ENCODE measurements at places on chromosomes 12 and 14.

DNA sequence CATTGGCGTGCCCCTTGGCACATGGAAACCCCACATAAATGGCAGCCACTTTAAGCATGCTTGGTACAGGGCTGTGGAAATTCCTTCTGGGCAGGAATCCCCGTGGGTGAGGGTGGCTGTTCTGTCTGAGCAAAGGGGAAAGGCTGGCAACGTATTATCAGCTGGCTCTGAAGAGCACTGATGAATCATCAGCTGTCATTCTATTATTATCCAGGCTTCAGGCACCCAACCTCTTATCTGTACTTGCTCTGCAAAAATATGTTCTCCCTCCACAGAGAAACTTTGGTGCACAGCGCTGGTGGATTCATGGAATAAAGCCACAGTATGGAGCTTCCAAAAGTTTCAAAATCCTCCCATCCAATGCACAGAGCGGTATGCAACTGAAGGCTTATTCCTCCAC is 167.1 kb downstream of the TBX5 start:
- DNase-seq, result no peak

DNA sequence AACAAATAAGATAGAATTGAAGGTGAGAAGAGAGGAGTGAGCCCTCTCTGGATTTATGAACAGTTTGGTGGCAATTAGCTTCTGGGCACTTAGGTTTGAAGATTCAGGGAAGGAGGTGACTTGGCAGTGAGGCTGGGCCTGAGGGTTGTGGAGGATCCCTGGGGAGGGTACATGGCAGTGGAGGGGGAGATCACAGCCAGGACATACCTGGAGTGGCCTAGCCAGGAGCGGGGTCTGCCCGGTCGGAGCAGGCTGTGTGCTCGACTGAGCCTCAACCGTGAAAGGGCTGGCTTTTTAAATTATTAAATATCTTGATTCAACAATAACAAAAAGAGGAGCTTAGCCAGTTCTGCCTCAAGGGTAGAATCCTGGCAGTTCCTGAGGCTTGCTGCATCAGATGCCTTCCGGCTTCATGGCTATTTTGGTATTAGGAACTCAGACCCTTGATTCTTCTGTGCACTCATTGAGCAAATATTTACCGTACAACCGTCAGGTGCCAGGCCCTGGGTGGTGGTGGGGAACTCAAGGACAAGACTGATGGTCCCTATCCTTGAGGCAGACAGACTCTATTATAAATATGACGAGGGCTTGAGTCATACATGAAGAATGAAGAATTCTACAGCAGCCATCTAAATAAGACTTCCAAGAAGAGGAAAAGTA is 73.4 kb downstream of the SPTB start:
- DNase-seq, result no peak

DNA sequence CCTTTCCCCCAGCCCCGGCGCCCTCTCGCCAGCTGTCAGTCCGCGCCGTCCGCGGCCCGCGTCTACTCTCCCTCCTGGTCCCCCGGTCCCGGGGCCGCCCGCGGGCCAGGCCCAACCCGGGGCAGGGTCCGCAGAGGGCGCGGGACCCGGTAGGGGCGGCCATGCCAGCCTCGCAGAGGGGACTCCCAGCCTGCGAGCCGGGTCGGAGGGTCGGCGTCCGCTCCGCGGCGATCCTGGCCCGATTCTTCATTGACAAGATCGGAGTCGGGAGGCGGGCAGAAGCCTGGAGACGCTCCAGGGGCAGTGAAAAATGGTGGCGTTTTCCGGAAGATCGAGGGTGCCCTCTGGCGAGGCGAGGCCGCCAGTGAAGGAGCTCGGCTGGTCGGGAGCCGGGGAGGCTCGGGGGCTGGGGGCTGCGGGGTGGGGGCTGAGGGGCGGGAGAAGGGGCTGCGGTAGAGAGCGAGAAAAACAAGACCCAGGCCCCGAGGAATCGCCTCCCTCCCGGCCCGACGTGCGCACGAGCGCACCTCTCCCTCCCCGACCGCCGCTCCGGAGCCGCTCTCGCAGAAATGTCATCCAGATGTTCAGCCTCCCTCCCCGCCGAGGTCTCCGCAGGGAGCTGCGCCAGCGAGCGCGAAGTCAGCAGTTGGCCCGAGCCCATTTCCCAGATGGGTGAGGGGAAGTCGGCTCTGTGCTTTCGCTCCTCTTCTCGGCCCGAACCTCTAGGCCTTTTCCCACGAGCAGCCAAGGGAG is 647 bp upstream of the TGFB3 start:
- DNase-seq, result no peak

DNA sequence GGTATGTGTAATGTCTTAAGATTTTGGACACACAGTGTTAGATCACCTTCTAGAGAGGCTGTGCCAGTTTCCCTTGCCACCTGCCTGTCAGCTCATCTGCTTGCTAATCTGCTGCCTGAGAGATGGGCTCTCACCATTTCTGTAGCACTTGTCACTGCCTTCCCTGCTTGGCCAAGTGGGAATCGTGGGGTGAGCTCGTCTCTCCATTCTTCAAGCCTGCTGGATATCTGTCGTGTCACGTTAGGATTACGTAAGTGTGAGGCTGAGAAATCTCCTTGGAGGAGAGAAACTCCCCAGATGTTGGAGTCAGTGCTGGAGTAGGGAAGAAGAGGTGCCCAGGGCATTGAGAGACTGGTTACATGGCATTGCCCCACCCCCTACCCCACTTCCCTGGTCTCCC is 8.6 kb upstream of the RPH3A start:
- DNase-seq, result no peak

GRCh38 chr12:70052931-70053497 is 190.2 kb upstream of the CNOT2 start:
- DNase-seq, result no peak

DNA sequence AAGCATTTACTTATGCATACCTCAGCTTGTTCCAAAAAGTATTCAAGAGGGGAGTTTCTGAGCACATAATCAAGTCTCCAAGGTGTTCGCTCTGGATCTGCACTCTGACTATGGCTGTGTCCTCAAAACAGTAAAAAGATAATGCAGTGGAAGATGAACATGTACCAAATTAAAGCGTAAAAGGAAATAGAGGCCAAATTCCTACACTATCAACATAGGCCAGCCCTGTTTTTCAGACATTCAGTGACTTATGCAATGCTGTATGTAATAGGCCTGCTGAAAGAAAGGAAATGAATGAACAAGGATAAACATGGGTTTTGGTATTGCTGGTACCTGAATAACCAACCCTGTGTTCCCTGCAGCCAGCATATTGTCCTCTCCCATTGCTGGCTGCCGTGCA is 115.7 kb downstream of the SAMD4A start:
- DNase-seq, result no peak

DNA sequence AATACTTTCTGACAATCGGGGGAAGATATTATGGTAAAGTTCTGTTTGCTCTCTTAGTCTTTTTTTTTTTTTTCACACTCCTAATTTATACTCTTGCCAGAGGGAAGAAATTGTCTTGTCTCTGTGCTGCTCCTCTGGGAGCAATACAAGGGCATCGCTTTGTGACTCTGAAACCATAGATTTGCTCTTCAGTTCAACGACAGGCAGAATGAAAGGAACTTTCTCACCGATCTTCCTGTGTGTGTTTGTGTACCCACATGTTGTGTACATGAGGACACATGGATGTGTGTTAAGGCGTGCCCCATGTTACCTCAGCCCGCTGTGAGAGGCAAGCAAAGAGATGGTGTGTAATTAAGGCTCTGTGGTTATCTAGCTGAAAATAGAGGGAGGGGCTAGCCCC is 457.6 kb downstream of the EGLN3 start:
- DNase-seq, result no peak

DNA sequence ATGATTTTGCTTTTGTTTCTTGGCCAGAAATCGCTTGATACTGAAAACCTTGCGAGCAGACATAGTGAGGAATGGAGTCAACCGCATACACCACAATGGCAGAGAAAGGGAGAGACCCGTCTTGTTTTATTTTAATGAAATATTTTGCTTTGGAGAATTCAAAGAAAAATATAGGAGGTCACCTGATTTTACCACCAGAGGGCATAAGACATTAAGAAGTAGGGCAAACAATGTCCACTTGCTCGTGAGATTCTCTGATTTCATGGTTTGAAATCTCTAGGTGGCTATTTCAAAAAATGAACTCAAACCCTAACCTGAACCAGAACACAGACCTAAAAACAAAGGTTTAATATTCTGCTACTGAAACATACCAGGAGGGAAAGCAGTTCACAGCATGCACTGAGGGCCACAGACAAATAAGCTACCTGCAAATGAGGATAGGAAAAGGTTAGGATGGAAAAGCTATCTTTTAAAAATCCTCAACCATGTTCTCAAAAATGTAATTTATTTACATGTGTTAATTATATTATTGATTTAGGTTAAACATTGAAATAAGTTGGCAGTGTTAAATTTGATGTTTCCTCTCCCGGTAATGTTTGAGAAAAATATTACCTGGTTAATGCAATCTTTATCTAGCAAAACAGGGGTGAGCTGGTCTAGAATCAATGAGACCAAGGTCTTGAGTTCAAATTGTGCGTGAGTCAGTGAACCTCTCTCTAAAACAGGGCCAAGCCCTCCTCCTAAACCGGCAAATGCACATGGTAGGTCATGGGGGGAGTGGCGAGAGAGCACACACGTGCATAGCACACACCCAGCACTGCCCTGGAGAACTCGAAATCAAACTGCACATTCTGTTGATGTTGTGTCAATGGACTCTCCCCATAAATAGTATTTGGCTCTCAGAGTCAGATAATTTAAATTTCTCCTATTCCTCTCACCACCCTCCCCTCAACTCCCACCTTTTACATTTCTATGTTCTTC is 12.5 kb downstream of the IFNG-AS1 start:
- no peak for DNase-seq

GRCh38 chr12:124874188-124874587 is 10.5 kb upstream of the SCARB1 start:
- DNase-seq, result no peak

DNA sequence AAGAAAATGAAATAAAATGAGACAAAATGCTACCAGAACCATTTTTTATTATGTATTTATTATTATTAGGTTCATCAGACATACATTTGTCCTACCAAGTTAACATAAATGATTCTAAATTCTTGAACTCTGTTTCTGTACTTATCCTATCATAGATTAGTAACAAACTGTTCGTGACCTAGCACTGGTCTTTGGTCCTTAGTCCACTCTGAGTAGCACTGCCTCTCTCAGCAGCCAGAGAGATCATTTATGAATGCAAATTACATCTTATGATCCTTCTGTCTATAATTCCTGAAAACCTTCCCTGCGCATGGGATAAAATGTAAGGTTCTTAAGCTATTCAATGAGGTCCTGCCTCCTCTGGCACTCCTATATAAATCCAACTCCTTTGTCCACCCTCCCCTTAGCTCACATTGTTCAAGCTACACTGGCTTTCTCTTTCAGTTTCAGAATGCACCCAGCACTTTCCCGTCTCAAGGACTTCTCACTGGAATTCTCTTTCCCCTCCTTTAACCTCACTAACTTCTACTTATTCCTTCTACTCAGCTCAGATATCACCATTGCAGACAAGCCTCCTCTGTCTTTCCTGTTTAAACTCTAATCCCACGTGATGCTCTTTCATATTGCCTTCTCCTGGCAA is 17.1 kb downstream of the PDZRN4 start:
- DNase-seq, result no peak

DNA sequence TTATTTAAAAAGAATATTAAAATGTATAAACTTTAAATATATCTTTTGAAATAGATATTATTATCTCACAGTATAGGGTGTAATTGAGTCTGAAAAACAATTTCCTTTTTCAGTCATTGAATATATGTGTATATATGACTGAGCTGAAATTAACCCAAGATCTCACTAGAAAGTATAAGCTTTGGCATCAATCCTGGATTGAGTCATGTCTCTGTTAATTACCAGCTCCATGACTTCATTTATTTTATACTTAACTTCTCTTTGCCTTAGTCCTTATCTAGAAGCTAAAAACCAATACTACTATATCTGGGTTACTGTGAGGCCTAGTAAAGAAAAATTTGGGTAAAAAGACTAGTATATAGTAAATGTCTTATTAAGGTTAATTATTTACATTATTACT is 1020.3 kb downstream of the LRFN5 start:
- no peak for DNase-seq

All from esophagus squamous epithelium (tissue), 5 donors.